Hematopoietic multipotent progenitor cell treated with erythropoietin and hydrocortisone succinate and interleukin-3 and kit ligand, for 15 days (in vitro differentiated cells): ENCODE measurements at places on chromosomes 5 and 9.

GRCh38 chr9:3043369-3043768 lies 199.5 kb upstream of the PUM3 start:
- DNase-seq, result no peak

DNA sequence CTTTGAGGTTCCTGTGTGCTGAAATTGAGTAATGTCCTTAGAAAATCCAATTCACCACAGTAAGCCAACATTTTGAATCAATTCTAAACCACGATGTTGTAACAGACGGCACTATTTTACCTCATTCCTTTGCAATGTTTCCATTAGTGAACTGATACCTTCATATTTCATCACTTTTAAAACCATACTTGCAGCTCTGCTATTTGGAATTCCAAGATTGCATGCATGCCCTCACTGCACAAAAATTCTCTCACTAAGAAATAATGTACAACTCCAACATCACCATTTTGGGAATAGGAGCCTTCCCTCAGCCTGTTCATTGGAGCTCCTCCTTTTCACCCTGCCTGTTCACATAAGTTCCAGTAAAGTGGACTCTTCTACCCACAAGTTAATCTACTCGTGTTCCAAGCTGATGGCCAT lies 74.8 kb upstream of the TGFBR1 start:
- DNase-seq, result no peak

GRCh38 chr9:109739760-109740159 lies 40.2 kb upstream of the PALM2AKAP2 start:
- no peak for DNase-seq

DNA sequence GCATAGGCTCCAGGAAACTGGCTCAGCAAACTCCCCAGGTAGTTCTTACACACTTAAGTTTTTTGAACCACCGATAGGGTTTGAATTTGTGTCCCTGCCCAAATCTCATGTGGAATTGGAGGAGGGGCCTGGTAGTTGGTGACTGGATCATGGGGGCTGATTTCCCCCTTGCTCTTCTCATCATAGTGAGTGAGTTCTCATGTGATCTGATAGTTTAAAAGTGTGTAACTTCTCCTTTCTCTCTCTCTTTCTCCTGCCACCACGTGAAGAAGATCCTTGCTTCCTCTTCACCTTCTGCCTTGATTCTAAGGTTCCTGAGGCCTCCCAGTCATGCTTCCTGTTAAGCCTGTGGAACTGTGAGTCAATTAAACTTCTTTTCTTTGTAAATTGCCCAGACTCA lies 22.4 kb upstream of the HACD4 start:
- DNase-seq, result no peak

DNA sequence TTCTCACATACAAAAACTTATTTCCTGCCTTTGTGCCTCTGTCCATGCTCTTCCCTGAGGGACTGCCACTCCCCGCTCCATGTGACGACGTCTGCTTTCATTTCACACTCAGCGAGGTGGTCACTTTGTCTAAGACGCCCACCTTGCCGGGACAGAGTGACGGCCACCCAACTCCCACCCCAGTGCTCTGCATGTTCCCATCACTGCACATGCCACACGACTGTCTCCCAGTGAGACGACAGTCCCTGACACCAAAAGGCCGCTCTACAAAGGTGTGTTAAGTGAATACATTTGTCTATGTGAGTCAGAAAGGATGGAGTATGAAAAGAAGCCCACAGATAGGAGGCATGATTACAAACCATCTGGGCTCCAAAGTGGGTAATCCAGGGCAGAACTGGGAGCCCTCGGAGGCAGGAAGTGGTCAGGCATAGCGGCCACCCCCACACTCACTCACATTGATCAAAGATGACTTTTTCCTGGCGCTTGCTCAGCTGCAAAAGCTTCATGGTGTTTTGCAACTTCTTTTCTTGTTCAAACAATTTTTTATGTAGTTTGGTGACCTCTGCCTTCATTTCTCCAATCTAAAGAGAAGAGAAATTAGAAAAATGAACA lies 185.8 kb downstream of the CDK5RAP2 start:
- no peak for DNase-seq

DNA sequence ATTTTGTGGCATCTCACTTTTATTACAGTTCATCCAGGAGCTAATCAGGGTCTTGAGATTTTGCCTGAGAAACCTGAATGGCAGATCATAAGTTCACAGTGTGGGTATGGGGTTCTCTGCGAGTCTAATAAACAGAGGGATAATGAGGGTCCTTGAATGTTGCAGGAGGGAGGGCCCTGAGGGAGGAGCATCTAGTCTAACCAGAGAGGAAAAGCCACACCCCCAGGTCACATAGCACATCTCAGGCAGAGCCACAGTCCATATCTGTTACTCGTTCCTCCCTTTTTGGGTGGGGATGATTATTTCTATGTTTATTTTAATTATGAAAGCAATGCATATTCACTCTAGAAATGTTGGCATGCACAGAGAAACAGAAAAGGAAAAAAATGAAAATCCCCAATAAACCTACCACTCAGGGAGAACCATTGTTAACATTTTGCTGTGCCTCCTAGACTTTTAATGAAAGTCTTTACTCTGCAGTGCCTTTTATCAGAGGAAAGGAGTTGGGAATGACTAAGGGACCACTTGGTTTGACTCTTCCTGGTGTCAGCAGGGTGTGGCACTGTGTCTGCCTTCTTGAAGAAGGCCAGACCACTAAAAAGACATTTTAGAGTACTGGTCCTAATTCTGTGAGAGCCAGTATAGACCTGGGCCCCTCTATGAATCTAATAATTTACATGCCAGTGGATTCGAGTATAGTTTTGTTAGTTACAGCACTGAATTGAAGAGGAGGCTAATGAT lies 2.8 kb downstream of the GALNT12 start:
- no peak for DNase-seq

DNA sequence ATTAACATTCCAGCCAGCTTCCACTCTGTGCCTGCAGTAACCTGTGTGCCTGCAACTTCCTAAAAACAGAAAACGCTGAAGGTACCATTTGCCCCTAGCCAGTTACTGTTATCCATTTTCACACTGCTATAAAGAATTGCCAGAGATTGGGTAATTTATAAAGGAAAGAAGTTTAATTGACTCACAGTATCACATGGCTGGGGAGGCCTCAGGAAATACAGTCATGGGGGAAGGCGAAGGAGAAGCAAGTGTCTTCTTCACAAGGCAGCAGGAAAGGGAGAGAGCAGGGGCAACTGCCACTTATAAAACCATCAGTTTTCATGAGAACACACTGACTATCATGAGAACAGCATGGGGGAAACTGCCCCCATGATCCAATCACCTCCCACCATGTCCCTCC lies 31.2 kb downstream of the PTCD2 start:
- DNase-seq, result no peak

DNA sequence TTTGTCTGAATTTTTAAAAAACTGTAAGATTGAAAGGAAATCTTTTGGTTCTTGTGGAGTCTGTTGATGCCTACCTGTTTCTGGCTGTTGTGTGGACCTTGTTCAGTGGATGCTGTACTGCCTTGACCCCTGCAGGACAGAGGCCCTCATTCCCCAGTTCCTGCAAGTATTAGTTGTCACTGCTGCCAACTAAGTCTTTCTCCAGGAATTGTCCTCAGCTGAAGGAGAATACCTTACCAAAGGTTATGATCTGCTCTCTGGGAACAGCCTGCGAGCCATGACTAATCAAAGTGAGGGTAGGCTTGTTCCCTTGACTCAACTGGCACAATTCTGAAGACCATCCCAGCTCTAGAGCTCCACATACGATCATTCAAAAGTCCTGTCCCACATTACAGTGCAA lies 145.3 kb upstream of the FST start:
- DNase-seq, result no peak

DNA sequence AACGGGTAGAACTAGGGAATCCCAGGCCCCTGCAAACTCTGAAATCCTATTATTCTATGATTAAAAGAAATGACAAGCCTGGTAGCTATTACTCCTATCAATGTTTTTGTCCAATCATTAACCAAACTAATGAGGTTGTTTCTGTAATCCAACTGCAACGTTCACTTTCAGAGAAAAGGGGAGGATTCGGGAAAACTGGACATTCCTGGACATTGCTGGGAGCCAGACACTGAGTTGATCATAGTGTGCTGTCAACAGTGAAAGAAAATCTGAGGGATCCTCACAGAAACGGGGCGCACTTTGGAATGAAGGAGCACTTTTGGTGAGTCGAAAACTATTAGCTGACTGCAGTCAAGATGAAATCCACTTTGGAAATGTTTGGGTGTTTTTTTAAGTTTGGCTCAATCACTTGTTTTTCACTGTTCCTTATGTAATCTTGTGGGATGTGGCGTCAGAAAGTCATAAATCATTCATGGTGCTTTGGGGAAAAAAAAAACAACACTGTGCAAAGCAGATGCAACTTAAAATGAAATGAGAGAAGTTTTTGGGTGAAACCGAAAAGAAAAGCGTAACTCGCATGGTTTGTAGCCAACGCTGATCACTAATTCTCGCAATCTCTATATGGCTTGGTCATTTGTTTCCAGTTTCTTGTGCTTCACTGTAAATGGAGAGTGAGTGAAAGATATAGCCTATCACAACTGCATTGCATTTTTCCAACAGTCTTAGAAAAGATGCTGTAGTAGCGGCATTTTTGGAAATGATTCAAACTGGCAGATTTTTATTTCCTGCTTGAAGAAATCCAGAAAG lies 51.2 kb upstream of the ADRA1B start:
- DNase-seq, result no peak

- no peak for DNase-seq
These were observed 167.7 kb upstream of the RASA1 start for GRCh38 chr5:87099968-87100367.

DNA sequence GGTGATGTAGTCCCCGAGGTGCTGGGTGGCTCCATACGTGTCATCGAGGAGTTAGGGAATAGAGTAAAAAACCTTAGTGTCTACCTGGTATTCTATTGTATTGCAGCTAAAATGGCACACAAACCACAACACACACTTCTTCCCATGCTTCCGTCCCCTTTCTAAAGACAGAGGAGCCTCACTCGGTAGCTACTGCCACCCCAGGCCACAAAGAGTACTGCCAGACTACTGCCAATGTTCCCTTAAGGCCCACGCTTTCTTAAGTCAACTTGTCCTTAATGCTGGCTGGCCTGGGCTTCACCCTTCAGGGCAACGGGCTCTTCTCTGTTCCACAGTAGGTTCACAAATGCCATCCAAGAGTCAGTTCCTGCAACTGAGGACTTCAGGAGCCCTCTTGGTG lies 673.0 kb downstream of the ELAVL2 start:
- DNase-seq, result no peak

DNA sequence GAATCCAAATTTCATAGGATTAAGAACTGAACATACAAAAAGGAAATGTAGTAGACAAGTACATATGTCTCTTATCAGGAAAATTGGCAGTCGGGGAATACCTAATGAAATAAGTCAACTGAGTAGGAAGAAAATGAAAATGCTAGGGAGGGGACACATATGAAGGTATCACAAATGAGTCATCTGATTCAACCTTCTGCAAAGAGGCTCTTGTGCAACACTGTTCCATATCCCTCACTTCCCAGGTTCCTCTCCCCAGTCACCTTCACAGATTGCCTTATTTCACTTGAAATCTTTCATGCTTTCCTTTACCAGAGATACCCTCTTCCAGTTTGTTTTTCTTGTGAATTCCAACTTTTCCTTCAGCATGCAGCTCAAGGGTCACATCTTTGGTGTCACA lies 139.0 kb downstream of the RFX3 start:
- no peak for DNase-seq

DNA sequence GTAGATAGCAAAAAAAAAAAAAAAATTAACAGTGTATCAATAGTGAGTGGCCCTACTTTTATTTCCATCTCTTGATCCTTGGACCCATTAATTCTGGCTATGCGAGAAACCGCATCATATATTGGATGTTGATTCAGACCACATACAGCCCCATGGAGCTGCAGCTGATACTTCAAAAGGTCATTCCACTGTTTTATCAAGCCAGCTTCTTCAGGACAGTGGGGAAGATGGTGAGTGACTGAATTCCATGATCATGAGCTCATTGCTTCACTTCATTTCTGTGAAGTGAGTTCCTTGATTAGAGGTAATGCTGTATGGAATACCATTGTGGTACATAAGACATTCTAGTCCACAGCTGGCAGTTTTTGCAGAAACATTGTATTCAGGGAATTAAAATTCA lies 222.9 kb upstream of the MEF2C start:
- DNase-seq, result no peak

DNA sequence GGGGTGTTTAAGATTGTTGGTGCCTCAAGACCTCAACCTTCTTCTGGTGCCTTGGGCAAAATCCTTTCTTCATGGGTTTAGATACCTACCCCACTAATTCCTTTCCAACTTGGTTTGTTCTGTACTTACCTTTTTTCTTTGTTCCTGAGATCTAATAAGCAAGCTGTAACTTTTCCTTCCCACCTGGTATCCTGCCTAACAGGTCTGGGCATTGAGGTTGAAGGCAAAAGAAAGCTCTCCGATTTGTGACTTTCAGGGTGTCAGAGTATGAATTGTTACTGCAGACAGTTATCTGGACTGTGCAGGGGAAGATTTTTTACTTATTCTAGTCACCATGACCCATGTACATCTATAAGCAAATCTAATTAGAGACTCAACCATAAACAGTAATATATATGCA lies 162.6 kb upstream of the DMRT1 start:
- no peak for DNase-seq

- DNase-seq, result no peak
These were observed 173.6 kb downstream of the FANCC start for GRCh38 chr9:95143591-95144561.

DNA sequence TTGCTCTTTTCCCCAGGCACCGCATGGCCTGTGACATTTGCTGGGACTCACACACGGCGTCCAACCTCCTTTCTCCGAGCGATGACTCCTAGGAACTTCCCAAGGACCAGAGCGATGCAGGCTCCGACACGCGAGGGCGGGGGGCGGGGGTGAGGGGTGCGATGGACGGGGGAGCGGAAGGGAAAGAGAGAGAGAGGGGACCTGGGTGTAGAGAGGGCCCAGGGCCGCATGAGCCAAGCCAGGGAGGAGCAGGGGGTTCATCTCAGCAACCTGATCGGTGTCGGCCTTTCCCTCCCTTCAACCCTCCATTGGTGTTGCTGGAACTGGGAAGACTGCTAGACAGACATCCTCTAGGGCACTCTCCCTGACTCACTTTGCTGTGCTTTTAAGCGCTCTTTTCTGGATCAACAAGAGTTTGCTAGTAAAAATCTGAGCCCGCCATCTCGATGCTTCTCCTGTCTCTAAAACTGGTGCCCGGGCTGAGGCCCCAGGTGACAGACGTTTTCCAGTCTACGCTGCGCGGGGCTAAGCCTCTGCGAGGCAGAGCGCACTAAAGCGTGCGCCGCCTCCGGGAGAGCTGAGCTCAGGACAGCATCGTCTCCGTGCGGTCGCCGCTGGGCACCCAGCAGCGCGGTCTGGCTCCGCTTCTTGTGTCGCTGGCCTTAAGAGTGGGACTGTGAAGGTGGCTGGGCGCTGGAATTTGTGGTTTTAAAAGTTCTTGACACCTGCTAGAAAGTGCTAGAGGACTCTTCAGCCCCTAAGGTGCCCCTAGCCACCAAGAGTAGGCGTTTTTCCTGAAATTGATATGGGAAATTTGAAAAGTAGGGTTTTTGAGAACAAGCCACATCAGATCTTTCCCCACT lies 1.0 kb upstream of the TSLP start:
- DNase-seq, result no peak

GRCh38 chr5:124729720-124730359 lies 16.6 kb downstream of the ZNF608 start:
- DNase-seq, result no peak

- no peak for DNase-seq
These were observed 16.3 kb upstream of the CD74 start for GRCh38 chr5:150428978-150429377.
